ENCODE measurements at places on chromosomes 5 and 9.
A peak's percentile ranks its signal among the peaks of the same experiment; 100 is the strongest.

DNA sequence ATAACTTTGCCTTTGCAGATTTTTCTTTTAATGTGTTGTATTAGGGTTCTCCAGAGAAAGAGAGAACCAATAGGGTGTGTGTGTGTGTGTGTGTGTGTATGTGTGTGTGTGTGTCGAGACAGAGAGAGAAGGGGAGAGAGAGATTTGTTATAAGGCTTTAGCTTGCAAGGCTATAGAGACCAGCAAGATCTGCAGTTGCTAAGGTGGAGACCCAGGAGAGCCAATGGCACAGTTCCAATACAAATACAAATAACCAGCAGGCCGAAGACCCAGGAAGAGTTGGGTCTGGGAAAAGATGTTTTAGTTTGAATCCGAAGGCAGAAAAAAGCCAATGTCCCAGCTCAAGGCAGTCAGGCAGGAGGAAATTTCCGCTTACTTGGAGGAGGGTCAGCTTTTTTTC is 23.0 kb downstream of the TMOD1 start:
- DNase-seq, result no peak

DNA sequence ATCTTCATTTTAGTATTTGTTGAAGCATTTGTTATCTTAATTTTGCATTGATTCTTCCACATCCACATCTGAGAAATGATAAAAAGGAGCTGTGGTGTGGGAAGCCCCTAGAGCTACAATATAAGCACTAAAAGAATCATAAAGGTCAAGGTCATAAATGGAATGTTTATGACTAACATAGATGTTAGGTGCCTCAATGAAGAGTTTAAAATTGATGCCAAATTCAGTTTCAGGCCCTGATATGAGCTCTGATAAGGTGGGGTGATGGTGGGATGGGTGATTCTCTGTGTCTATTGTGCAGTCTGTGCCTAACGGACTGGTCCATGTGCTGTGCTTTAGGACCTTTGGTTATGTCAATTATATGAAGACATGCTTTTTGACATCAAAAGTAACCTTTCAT is 61.2 kb upstream of the CAMK4 start:
- DNase-seq, result no peak

DNA sequence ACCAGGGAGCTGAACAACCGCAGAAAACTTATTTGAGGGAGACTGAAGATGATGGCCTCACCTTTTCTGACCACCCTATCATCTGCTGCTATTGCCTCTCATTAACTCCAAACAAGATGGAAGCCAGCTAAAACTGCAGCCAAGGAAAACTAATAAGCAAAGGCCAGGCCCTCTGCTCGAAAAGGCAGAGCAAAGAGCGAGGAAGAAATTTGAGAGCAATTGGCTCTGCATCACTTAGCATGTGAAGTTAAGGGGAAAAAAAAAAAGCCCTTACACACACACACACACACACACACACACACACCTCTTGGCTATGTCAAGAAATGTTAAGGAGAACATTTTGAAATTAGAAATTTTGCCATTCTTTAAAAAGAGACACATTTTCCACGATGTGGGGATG is 228.1 kb upstream of the CYLC2 start:
- no peak for DNase-seq

DNA sequence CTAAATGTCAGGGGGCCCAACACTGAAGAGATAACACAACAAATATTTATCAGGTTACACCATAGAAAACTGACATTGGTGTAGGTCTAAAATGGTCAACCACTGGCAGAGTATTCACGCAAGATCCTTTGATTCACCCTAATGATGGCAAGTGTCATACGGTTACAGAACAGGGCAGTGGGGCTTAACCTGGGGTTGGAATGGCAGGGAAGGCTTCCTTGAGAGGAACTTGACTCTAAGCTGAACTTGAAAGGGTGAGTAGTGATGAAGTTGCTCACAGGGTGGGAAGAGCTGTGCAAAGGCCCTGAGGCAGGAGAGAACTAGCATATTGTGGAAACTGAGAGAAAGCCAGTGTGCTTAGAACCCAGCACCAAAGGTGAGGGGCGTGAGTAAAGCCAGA is 97.1 kb upstream of the MVB12B start:
- no peak for DNase-seq

GRCh38 chr5:7770436-7770835 is 80.5 kb downstream of the CFAP90 start:
- DNase-seq, result no peak

DNA sequence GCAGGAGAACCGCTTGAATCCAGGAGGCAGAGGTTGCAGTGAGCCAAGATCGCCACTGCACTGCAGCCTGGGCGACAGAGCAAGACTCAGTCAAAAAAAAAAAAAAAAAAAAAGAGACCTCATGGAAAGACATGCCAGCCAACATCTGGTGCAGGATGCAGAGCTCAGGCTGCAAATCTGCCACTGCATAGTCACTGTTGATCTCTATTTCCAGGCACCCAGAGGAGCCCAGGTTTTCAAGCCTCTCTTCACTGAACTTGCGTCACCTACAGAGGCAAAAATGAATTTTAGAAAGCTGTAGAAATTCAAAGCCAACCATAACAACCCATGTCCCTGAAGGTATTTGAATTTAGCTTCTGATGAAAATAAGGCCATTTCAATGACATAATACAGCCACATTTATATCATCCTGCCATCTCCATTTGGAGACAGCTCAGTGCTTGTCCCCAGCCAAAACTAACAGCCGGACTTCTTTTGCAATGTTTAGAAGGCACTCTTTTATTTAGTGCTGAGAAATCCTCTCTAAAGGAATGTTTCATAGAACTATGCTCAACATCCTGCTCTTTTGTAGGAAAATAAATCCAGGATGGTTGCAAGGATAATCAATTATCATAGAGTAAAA is 113.3 kb downstream of the SNX18 start:
- no peak for DNase-seq

DNA sequence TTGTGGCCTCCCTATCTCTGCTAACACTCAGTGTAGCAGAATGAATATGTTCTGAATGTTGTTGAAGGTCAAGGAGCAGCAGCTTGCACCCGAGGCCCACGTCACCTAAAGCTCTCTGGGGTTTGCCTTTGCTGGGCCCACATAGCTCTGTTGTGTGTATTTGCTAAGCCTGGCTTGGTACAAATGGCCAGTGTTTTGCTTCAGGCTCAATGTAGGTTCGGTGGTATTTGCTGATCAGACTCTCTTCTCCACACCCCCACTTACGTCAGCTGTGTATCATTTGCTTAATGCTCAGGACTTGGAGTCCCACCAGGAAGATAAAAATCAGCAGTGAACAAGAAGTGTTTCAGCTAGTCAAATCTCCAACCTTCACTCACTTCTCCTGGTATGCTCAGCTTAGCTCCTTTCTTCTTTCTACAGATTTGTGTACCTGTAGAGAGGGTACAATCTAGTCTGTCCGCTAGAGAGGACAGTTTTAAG is 4.8 kb upstream of the RFESD start:
- no peak for DNase-seq

GRCh38 chr5:73125289-73125688 is 4.9 kb downstream of the TMEM171 start:
- DNase-seq, result no peak

GRCh38 chr5:141515141-141515540 is 26.3 kb downstream of the PCDHGC5 start:
- DNase-seq, result no peak

DNA sequence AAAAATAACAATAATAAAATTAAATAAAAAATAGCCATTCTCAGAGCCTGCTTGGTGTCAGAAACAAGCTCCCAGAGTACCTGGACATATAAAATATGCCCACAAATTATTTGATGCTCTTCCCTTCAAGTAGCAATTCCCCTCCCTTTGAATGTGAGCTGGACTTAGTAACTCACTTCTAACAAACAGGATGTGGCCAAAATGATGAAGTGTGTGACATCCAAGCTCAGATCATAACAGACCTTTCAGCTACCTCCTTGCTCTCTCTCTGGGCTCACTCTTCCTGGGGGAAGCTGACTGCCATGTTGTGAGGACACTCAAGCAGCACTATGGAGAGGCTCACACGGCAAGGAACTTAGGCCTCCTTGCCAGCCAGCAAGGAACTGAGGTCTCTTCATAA is 69.0 kb downstream of the SPRY4 start:
- no peak for DNase-seq

DNA sequence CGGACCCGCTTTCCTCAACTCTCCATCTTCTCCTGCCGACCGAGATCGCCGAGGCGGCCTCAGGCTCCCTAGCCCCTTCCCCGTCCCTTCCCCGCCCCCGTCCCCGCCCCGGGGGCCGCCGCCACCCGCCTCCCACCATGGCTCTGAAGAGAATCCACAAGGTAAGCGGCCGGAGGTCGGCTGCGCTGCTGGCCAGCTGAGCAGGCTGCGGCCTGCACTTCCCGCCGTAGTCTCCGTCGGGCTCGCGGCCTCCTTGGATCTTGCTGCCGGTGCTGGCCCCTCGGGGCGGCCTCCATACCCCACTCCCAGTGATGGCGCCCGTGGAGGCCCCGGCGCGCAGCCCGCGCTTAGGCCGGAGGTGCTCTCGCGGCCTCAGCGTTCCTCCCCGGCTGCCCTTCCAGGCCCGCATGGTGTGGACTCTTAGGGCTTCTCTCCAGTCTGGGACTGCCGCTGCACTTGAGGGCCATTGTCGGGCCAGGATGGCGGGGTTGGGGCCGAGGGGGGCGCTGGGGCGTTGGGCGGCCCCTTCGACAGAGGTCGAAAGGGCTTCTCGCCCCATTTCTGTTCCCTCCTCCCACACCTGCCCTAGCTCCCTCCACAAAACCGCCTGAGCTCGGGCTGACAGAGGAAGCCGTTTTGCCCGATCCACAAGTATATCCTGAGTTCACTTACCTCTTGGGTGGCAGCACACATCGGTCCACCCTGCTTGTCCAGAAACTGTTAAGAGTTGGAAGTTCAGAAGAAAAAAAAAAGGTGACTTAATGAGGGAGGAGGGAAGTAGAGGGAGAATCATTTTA is 714 bp downstream of the UBE2D2 start:
- peak; percentile 81 for DNase-seq

DNA sequence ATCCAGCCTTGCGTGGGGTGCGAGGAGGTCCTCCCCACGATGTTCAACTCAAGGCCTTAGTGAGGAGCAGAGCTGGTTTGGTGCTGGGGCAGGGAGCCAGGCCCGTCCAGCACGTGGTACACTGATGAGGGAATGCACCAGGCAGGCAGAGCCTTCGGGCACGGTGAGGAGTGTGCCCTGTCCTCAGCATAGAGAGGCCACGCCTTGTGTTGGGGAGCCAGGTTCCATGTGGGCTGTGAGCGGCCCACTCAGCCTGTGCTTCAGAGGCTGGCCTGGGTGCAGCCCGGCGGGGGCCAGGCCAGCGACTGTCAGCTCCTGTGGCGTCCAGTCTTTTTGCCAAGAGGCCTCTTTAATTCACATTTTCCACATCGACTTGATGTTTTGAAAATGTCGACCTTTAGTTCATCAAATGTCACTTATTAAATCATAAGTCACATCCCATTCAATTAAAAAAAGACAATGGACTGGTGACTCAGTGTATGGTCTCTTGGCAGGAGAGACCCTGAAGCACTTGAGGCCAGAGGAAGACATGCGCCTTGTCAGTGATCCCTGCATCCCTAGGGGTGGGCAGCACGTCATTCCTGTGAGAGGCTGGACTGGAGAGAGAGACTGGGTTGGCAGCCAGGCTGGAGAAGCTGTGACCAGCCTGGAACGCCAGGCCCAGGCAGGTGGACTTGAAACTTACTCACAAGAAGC is 21.7 kb downstream of the ERGIC1 start:
- DNase-seq, result no peak

DNA sequence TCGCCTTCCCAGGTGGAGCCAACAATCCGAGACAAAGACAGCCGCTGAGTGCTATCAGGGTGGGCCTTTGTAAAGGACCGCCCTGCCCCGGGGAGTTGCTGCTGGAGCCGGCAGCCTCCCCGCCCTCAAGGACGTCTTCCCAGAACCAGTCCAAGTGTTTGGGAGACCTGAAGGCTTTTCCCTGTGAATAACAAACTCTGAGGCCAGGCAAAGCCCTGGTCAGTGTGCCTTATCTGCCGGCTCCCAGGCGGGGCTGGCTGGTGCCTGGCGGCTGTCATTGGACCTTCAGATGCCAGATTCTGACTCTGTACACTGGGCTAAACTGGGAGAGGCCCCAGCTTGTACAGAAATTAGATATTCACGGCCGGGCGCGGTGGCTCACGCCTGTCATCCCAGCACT is 2.1 kb downstream of the SLC9A3 start:
- no peak for DNase-seq

GRCh38 chr5:127088251-127088650 is 14.9 kb upstream of the C5orf63 start:
- no peak for DNase-seq

DNA sequence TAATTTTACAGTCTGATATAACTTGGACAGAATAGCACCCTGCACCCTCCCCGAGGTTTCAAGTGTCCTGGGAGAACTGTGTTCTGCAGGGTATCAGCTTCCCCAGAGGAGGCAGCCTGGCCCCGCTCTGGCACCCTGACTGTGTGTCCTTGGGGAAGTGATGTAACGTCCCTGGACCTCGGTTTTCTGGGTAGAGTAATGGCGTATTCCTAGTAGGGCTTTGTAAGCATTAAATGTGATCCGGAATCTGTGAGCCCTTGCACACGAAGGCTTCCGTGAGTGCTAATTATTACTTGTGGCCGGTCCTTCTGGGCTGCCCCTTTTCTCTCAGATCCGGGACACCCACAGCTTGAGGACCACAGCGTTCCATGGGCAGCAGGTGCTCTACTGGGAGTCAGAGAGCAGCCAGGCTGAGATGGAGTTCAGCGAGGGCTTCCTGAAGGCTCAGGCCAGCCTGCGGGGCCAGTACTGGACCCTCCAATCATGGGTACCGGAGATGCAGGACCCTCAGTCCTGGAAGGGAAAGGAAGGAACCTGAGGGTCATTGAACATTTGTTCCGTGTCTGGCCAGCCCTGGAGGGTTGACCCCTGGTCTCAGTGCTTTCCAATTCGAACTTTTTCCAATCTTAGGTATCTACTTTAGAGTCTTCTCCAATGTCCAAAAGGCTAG is 1.0 kb upstream of the CACFD1 start:
- DNase-seq, result no peak

DNA sequence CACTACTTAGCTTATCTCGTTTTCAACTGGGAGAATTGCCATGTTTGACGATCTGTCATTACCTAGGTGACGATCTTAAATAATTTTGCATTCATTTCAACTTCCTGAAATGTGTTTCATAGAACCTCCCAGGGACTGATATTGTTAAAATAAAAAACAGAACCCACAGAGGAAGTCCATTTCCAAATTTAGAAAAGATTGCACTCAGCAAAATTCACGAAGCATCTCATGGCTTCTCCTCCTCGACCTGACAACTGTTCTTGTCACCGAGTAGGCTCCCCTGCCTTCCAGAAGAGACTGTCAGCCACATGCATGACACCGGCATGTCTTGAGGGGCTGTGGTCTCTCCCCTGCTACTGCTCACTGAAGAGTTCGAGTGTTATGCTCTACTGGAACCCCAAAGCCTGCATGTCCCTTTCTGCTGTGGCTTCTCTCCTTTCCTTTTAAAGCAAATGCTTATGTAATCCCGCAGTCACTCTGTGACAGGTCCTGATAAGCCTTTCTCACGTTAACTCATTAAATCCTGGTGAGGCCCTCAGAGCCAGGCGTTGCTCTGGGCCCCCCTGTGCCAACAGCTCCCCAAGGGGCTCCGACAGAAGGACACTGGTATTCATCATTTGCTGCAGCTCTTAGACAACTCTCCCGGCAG is 26.8 kb upstream of the ANKRD33B start:
- no peak for DNase-seq
